ENCODE measurements at places on chromosomes 3 and 15.

DNA sequence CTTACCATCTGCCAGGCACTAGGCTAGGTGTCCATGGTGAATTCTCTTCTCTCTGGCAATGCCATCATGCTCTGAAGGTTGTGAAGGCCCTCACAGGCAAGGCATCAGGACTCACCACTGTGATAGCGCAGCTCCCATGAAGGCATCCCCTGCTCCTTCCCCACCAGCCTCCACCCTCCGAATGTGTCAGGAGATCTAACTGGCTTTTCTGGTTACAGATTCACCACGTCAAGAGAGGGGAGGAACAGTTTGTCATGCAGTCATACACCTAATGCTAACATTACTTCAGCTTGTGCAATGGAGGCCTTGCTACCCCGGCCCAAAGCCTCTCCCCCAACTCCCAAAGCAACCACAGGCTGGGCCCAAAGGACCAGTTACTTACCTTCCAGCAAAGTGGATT, 8.9 kb upstream of the CMTM8 start:
- DNase-seq: no peak

DNA sequence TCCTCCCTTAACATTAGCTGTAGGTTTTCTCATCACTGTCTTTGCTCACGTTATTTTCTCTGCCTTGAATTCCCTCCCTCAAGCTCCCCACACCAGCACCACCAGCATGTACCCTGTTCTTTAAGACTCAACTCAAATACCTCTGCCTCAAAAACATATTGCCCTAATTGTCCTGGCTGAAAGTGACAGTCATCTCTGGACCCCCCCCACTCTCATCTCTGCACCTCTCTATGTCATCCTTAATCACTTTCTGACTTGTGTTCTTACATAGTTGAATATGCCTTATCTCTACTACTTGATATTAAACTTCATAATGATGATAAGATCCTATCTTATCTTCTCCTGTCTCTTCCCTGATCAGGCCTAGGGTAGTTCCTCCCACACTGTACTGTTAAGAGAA, 345.2 kb upstream of the TPRG1 start:
- DNase-seq: no peak

DNA sequence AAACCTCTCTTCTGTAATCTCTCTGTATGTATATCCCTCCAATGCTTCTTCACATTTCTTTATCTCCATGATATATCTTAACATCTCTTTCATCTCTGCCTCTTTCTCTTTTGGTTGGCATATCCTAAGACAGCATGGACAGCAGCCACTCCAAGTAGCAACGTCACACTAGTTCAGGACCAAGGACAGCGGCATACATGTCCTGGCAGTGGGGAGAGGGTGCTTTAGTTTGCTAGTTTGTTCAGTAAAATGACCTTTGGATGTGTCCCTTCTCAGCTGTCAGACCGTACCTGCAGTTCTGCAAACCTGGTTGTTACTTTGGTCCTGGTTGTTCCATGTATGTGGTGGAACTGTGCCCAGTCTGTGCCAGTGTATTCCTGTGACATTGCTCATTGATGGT, 225.6 kb upstream of the ROPN1 start:
- DNase-seq: peak; percentile 69

DNA sequence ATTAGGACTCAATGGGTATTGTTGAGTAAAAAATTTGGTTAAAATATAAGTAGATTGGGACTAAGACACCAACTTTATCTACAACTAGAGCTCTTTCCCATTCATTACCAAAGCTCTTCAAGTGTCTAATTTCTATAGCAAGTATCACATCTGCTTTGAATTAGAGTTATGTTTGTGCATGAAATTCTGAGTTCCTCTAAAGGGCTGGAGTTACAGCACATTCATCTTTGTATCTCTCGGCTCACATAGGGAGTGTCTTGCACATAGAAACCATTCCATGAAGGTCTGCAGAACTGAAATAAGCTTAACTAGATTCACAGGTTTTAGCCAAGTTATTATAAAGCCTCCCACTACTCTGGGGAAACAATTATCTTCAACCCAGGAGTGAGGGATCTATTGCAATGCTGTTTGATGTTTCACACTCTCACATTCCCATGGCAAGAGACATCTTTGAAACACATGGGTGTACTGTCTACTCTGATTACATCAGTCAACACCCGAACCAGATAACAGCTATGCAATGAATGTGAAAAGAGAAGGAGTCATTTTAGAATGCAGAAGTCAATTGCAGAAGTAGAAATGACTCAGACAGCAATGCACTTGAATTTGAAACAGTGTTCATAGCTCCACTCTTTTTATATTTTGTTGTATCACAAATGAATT, 93.1 kb upstream of the KBTBD8 start:
- DNase-seq: peak; percentile 10

GRCh38 chr3:138960417-138960852, 13.4 kb downstream of the FOXL2NB start:
- no peak for DNase-seq

- DNase-seq: no peak
Observed at GRCh38 chr3:99825004-99825640, 7.5 kb downstream of the CMSS1 start.

DNA sequence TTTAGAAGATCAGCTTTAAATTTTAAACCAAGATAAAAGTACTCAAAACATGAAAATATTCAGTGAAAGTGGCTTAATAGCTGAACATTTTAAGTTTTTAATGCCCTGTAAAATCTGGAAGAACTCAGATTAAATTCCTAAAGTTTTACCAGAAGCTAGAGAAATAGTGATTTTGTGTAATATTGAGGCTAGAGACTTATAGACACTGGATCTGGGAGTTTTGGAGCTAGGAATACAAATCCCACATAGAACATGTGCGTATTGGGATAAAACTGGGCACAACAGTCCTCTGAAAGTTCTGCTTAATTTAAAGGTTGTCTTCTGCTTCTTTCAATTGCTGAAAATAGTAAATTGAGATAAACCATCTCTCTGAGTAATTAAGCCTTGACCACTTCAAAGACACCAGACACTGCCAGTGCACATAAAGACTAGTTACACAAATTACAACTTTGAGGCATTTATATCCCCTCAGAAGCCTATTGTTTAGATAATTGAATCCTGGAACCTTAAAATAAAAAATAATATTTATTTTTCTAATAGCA, 1382.5 kb downstream of the OTOL1 start:
- DNase-seq: no peak

DNA sequence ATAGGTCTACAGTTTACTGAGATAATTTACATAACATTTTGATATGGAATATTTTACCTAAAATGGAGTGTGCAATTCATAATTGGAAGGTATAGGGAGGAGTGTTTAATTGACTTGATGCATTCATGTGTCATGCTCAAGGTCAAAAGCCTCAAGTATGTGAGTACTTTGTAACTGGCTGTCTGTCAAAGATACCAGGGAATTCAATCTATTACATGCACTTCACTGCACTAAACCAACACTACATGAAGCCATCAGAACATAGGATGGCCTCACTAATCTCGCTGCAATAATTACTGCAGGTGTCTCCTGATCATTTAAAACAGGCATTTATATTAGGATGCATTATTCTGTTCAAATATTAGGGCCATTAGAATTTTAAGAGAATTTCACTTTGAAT, 367.2 kb downstream of the CNTN4 start:
- no peak for DNase-seq

DNA sequence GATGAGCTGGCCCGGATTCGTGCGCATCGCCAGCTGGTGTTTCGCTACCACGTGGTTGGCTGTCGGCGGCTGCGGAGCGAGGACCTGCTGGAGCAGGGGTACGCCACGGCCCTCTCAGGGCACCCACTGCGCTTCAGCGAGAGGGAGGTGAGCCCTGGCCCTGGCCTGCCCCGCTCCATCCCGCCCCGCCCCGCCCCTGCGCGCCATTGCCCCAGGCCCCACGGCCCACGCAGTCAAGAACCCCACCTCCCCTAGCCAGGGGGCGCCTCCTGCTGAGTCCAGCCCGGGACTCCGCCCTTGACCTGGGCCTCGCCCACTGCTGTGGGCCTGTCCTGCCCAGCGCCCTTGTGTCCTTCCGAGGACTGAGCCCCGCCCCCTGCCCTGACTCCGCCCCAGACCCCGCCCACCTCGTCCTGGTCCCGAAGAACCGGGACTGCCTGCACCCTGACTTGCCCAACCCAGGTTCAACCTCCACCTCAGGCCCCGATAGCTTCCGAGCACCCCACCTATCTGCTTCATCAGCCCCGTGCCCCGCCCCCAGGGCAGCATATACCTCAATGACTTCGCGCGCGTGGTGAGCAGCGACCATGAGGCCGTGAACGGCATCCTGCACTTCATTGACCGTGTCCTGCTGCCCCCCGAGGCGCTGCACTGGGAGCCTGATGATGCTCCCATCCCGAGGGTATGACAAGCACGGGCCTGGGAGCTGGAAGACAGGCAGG, 14.8 kb downstream of the NT5DC2 start:
- no peak for DNase-seq

- peak; percentile 71 for DNase-seq
Observed at GRCh38 chr3:60935709-60936108, 315.5 kb downstream of the FHIT start.

DNA sequence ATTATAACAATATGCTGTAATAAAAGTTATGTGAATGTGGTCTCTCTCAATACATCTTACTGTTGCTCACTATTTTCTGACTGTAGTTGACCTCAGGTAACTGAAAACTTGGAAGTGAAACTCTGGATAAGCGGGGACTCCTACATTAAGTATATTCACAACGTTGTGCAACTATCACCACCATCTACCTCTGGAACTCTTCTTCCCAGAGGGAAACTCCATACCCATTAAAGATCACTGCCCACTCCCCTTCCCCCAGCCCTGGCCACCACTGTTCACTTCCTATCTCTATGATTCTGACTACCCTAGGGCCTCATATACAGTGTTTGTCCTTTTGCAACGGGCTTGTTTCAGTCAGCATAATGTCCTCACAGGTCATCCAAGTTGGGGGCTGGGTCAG, 20.7 kb downstream of the SLCO3A1 start:
- DNase-seq: no peak
